ENCODE measurements at places on chromosomes 16 and 17.

- no peak for DNase-seq
Measured at GRCh38 chr16:28131181-28131580, 67.7 kb upstream of the GSG1L start.

DNA sequence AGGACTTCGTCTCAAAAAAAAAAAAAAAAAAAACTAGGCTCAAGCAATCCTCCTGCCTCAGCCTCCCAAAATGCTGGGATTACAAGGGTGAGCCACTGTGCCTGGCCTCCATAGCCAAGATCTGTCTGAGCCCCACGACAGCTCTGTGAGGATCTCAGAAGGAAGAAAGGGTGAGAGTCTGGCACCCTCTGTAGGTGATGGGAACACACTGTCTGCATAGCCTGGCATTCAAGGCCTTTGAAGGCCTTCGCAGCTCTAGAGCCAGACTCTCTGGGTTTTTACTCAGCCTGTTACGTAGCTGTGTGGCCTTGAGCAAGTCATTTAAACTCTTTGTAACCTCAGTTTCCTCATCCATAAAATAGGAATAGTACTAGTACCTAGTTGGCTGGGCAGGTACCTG, 6.3 kb upstream of the XPO6 start:
- no peak for DNase-seq

GRCh38 chr16:57091200-57091974, 996 bp upstream of the CPNE2 start:
- DNase-seq: no peak

DNA sequence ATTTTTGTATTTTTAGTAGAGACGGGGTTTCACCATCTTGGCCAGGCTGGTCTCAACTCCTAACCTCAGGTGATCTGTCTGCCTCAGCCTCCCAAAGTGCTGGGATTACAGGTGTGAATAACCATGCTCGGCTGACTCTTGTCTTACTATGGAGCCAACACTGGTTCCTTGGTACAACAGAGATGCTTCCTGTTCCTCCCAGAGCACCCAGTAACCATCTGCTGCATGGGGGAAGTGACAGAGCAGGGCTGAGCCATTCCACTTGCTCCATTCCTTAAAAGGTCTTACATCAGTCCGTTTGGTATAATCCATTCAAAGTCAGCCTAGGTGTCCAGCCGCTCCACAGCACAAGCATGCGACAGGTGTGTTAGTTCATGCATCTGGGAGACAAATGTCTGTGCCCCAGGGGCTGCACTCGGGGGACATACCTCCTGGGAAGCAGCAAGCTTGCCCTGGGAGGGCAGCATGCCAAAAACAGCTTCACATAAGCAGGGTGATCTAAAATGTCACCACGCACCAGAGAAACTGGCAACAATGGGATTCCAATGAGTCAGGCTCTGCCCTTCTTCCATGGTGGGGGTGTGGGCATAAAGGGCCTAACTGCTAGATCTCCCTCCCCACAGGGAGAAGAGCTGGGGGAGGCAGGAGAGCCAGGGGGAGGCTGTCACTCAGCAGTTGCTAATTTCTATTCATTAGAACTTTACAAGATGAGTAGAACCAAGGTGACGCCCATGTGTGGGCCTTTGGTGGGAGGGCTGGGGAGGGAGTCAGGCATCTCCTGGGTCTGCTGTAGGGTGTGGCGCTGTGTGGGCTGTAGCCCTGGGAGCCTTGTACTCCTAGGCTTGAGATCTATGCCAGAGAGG, 35.5 kb downstream of the PIPOX start:
- DNase-seq: peak; percentile 14

- no peak for DNase-seq
Measured at GRCh38 chr17:74893936-74894671, 671 bp upstream of the FADS6 start.

- DNase-seq: no peak
Measured at GRCh38 chr17:46922487-46922803, 515 bp upstream of the GOSR2 start.

DNA sequence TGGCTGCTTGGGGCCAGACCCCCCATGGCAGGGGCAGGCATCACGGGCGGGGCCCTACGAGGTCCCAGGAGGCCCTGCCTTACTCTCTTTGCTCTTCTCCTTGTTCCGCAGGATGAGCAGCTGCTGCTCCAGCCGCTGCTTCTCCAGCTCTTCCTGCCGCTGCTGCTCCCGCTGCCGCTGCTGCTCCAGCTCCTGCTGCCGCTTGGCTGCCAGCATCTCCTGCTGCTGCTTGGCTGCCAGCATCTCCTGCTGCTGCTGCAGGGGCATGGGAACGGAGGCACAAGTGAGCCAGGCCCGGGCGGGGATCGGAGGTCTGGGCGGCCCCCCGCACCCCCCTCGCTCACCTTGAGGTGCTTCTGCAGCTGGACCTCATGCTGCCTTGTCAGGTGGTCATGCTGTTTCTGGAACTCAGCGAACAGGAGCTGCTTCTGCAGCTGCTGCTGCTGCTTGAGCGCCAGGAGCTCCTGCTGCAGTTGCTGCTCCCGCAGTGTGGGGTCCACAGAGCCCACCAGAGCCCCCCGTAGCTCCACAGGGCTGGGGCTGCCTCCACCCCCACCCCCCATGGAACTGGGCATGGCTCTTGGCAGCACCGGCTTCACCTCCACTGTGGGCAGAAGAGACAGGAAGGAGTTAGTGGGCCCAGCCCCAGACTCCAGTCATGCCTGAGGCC, 22.8 kb downstream of the G6PC3 start:
- no peak for DNase-seq

GRCh38 chr16:14494396-14494966, 135.6 kb downstream of the PARN start:
- no peak for DNase-seq

- DNase-seq: no peak
Measured at GRCh38 chr17:79017546-79018369, 6.2 kb upstream of the C1QTNF1 start.

All from DMS153 (cell line).